GM12891 (cell line): ENCODE measurements at places on chromosomes 5 and 9.

- no peak for DNase-seq
Observed at GRCh38 chr9:127972236-127972871, 8.4 kb downstream of the EEIG1 start.

- DNase-seq = no peak
Observed at GRCh38 chr9:129838707-129839259, 3.5 kb downstream of the USP20 start.

DNA sequence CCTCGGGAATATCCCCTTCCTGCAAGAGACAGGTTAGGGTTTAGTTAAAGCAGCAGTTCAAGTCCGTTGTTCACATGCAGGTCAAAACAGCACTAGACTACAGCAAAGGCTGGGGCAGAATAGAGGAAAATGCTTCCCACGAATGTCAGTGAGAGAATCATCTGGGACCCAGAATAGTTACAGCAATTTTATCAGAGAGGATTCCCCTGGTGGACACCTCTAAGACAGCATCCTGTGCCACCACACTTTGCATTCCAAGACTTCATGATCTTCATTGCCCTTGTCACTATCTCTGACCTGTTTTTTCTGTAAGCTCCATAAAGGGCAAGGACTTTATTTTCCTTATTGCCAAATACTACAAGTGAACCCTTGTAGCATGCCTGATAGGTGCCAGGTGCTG is 12.9 kb downstream of the GRXCR2 start:
- no peak for DNase-seq

GRCh38 chr5:9553561-9553960 is 7.7 kb upstream of the SEMA5A start:
- no peak for DNase-seq

DNA sequence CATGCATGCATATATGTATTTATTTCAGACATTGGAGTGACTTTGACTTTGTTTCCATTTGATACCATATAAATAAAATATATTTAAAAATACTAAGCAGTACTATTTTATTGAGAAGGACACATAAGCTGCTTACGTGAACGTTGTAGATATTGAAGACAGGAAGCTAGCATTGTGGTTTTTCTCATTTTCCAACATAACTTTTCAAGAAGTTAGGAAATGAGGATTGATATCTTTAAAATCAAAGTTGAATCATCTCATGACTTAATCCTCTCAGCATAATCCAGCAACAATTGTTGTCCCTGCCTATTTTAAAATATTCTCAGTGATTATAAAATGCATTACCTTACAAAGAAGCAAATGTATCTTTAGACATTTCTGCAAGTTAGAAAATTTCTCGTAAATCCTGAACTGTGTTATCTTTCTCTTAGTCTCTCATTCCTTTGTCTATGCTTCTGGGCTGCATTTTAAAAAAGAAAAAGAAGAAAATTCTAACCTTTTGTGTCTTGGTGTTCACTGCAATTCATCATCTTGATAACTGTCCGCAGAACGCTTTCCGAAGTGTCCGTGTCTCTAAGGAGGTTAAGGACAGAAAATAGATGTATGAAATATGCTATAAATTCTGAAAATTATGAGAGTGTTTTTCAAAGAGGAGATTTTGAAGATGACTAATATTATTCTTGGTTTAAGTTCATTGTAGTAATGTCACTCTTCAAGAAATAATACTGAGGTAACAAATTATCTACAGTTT is 1089.9 kb upstream of the CDH6 start:
- no peak for DNase-seq

DNA sequence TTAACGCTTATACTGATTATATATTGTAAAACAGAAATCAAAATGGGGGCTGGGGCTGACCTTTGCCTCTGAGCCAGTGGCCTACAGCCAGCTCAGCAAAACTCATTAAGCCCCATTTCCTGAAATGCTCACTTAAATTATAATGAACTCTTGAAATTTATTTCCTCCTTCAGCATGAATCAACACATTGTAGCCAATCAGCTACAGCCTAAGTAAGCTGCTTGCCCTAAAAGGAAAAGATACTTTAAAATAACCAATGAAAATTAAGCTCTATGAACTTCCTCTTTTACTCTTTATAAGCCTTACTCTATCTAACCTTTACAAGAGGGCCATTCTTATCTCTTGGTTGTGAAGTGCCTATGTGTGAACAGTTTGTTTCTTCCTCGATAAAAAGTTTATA is 33.5 kb upstream of the SUB1 start:
- no peak for DNase-seq

DNA sequence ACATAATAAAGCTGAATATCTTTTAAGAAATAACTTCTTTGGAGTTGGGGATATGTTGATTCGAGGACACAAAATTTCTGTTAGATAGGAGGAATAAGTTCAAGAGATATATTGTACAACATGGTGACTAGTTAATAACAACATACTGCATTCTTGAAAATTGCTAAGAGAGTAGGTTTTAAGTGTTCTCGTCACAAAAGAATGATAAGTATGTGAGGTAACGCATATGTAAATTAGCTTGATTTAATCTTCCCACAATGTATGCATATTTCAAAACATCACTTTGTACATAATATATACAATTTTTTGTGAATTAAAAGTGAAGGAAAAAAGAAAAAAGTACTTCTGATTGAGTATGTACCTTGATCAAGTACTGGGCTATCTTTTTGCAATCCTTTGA is 428.0 kb upstream of the TRPC7 start:
- DNase-seq = no peak

- DNase-seq = no peak
Observed at GRCh38 chr5:120396186-120396585, 67.9 kb upstream of the PRR16 start.

GRCh38 chr9:126275386-126276001 is 51.1 kb upstream of the MVB12B start:
- DNase-seq = no peak

- DNase-seq = no peak
Observed at GRCh38 chr5:60851626-60852025, 7.6 kb upstream of the ELOVL7 start.

- DNase-seq = no peak
Observed at GRCh38 chr9:9498128-9498527, 1114.7 kb downstream of the PTPRD start.

- no peak for DNase-seq
Observed at GRCh38 chr5:160185626-160186360, 43.5 kb upstream of the FABP6 start.

DNA sequence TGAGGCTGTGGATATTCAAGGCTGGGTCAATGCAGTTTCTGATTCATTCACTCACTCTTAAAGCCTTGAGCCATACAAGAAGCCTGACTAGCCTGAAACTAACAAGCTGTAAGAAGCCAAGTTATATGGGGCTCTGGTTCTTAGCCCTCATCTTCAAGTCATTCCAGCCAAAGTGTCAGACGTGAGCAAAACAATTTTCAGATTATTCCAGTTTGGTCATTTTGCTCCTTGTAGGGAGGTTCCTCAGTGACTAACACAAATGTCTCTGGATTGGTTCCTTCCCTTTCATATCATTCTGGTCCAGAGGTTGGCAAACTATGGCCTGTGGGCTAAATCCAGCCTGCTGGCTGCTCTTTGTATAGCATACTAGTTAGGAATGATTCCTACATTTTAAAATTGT is 12.5 kb upstream of the SHOC1 start:
- DNase-seq = no peak

DNA sequence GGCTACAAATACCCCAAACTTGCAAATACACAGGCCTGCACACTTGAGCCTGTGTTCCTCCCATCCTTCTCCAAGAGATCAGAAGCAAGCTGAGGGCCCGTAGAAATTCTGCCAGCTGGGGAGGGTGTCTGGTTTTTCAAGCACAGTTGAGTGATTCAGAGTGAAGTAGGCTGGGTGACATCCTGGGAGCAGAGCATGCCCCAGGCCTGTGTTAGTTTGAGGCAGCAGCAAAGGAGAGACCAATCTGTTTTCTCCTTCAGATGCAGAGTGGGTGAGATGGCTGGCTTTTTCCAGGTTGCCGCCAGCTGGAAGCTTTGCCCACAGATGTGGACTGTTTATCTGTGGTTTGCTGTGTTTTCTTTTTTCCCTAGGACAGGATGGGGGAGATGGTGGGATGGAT is 63.1 kb downstream of the RCL1 start:
- DNase-seq = no peak

- no peak for DNase-seq
Observed at GRCh38 chr5:124080256-124080655, 568.3 kb downstream of the CSNK1G3 start.

GRCh38 chr9:131524665-131525315 is 6.3 kb downstream of the UCK1 start:
- DNase-seq = no peak

DNA sequence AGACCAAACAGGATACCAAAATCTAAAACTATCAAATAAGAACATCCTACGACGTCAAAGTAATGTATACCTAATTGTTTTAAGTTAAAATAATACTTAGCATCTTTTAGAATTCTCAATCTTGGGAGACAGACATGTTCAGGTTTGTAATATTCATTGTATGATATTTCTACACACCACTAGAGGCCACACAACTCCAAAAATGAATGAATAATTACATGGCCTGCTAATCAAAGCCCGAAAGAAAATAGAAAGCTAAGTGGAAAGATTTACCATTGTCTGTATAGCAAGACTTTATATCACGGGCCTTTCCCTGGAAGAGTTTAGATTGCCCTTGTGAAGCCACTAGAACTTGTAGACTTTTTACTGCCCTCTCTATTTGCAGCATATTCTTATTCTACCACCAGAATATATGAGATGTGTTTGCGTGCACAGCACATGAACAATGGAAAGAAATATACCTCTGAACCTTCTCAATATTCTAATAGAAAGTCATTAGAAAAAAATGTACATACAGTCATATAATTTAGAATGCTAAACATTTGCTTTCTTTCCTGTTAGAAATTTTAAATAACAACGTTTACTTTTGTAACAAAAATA is 380.1 kb upstream of the NUDT12 start:
- no peak for DNase-seq

- DNase-seq = no peak
Observed at GRCh38 chr5:120062515-120062917, 401.6 kb upstream of the PRR16 start.

DNA sequence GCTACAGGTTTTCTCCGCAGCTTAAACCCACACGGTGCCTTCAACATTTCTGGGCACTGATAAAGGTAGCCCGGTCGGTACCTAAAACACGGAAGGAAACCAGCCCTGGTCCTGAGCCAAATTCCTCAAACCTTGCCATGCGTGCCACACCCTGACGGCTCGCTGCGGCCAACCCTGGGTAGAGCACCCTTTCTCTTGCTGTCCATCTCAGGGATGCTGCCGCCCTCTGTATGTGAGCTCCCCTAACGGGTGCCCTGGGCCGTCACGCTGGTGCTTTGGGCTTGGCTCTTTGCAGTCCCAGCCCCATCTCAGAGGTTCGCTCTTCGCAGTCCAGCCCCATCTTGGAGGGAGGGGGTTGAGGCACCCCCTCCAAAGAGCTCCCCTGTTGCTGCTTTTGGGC is 43.9 kb downstream of the PNPLA7 start:
- no peak for DNase-seq
